ENCODE measurements at places on chromosomes 5 and 9. TPM values are rescaled to one million over a fixed set of nuclear protein-coding genes. Genes with fewer than 3 reads are reported as not detected.

COL27A1 gene
- 7.0 TPM for total RNA-seq

TTF1 gene
- total RNA-seq: 29.9 TPM

CDC20B gene
- not detected for total RNA-seq

ACOT12 gene
- not detected for total RNA-seq

SCGB3A1 gene
- not detected for total RNA-seq

All from activated naive CD4-positive, alpha-beta T cell treated with anti-CD3 and anti-CD28 coated beads for 36 hours (primary cell).